ENCODE measurements at places on chromosomes 2 and 18.
A peak's percentile ranks its signal among the peaks of the same experiment; 100 is the strongest.

DNA sequence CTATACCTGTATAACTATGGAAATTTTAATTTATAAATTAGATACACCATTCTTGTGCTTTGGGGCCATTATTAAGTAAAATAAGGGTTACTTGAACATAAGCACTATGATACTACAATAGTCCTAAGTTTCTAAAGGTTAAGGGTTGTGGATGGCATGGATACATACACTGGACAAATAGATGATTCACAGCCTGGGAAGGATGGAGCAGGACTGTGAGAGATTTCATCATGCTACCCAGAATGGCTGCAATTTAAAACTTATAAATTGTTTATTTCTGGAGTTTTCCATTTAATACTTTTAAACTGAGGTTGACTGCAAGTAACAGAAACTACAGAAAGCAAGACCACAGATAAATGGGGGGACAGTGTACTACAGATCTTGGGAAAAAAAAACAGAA, 295.8 kb upstream of the ZNF804A start:
- DNase-seq: no peak

- no peak for DNase-seq
Observed at GRCh38 chr18:56639104-56639381, 651 bp upstream of the TXNL1 start.

GRCh38 chr2:178271629-178272333, 77.5 kb downstream of the OSBPL6 start:
- no peak for DNase-seq

DNA sequence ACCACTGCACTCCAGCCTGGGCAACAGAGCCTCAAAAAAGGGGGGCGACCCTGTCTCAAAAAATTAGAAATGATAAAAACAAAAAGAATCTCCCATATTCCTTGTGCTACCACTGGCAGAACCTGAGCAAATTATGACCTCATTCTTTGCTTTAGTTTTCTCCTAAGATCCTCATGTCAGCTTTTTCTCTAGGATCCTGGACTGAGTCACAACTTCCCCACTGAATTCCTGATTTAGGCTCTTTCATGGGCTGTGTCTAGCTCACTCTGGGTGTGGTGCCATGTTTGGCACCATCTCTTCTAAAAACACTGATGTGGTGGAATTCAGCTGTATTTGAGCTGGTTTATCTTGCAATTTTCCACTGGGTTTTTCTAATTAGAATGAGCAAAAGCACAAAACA, 37.1 kb downstream of the EXOC6B start:
- DNase-seq: no peak

DNA sequence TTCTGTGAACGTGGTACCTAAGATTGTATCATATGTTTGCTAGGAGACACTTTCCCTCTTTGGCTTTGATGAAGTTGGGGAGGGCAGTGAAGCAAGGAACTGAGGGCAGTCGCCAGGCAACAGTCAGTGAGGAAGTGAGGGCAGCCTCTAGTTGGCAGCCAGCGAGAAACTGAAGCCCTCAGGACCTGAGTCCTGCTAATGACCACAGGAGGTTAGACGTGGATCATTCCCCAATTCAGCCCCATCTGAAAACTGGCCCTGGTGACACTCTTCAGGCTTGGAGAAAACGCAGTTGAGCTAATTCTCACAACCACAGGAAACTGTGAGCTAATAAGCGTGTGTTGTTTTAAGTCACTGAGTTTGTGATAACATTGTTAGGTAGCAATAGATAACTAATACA, 84.5 kb upstream of the REG3G start:
- DNase-seq: no peak

DNA sequence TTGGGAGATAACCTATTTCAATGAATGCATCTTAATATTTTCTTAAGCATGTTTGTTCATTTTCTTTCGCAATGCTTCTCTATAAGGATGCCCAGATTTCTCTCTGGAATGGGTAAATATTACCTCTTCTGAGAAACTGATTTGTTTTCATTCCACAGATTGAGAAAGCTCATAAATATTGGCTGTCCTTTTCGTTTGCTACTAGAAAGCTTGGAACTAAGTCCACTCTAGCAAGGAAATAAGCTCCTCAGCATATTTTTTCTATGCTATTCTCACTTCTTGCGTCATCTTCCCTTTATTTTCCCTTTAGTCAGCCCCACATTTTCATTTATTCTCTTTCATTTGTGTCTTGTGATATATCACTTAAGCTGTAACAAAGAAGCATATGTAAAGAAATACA, 76.3 kb downstream of the ANTXR1 start:
- DNase-seq: no peak

GRCh38 chr2:161312996-161313395, 4.8 kb downstream of the PSMD14 start:
- DNase-seq: no peak

DNA sequence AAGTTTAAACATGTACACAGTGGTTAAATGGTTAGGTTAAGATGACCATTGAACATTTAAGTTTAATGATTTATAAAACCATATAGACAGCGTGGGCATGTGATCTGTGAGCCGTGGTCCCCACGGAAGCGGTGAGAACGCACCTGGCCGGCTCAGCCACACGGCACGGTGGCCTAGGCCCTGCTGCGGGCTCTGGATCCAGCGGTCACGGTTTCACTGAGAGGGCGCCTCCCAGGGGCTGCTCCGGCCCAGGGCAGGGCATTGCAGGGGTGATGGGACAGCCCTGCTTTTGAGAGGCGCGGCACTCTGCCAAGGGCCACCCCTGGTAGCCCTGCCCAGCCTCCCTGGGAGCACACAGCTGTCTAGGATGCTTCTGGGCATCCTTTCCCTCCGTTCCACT, 124.9 kb downstream of the RGPD3 start:
- DNase-seq: no peak

DNA sequence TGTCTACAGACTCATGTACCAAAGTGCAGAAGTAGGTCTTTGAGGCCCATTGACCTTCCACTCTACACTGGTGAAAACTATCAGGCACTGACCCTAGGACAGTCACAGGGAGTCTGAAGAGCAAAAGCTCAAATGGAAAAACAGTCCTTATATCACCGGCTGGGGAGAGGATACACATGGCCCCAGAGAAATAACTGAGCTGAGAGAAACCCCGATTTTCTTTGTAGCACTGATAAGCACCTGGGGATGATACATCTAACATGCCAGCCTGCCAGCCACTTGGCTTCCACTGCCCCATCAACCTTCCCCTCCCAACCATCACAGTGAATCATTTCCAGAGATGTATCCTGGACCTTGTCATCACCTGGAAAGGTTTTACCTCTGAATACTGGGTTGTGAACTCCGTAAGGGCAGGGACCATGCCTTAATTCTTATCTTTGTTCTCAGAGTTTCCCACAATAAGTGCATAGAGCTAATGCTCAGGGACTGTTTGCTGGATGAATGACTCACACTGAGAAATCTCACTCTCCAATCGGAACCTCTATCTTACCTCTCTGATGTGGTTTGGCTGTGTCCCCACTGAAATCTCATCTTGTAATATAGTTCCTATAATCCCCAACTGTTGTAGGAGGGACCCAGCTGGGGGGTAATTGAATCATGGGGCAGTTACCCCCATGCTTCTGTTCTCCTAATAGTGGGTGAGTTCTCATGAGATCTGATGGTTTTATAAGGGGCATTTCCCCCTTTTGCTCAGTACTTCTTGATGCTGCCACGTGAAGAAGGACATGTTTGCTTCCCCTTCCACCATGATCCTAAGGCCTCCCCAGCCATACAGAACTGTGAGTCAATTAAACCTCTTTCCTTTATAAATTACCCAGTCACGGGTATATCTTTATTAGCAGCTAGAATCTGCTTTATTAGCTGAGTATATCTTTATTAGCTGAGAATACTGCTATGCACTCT, 37.1 kb downstream of the EVA1A start:
- DNase-seq: peak; percentile 45

GRCh38 chr2:241138471-241138870, 10.8 kb downstream of the PASK start:
- no peak for DNase-seq

DNA sequence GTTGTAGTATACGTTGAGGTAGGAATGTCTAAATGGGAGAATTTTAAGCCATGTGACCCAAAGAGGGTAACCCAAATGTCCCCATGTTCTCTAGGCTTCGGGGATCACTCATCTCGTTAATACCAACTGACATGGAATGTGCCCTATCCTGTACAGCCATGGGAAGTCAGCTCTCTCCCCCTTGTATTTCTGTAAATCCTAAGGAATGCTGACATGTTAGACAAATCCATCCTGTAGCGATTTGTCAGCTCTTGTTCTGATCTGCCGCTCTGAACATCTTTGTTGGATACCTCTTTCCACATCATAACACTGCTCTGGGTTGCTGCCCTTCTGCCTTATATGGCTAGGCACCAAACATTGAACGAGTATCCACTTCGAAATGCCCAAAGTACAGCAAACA, 350.6 kb downstream of the RND3 start:
- DNase-seq: no peak

DNA sequence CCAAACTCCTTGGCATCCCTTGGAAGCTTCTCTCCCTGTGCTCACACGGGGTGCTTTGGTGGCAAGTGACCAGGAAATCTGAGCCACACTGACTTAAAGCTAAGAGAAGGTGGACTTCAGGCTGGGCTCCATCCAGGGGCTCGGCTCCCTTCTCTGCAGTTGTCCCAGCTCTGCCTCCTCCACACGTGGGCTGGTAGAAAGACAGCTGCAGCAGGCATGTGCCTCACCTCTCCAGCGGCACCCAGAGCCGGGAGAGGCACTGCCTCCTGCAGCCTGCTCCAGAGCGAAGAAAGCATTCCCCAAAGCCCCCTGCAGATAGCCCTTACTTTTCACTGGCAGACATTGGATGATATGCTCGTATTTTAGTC, 11.3 kb downstream of the KCNF1 start:
- DNase-seq: no peak

DNA sequence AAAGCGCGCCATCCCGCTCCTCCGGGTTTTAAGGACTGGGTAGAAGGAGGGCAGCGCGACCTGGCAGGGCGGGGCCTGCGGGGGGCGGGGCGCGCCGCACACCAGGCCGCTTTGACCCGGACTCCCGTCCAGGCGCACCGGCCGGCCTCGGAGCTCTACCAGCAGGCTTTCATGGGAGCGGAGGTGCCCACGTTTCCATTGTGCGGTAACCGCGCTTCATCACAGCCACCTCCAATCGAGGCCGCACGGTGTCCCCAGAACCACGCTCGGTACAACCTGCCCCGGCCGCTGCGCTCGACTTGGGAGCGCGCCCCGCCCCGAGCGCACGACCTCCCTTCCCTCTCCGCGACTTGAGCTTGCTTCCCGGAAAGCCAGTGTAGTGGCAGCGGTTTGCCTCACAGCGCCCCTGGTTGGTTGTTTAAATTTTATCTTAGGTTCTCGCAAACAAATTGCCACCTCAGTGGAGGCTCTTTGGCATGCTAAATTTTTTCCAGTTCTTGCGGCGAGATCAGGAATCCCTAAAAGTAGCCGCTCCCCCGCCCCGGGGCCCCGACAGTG, 280 bp upstream of the CYP1B1 start:
- peak; percentile 55 for DNase-seq

GRCh38 chr2:144510294-144510991, 9.5 kb downstream of the ZEB2 start:
- DNase-seq: no peak

DNA sequence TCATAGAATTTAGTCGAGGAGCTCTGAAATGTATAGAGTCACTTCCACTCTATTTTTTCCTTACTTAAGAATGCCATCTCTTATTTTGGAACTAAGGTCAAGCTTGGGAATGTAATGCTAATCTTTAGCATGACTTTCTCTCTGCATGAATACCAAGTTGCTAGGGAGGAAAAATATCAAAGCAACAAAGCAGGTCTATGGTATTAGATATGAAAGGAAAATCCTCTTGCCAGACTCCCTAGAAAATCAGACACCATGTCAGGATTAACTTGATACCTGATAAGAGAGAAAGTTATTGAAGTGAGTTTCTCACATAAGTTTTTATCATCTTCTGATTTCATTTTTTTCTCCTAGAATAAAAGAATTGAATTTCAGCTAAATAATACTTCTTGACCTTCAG, 341.7 kb upstream of the ZNF804A start:
- no peak for DNase-seq

GRCh38 chr18:74546751-74547530, 12.6 kb downstream of the CNDP1 start:
- no peak for DNase-seq

GRCh38 chr2:69292256-69292655, 94.8 kb downstream of the GFPT1 start:
- no peak for DNase-seq
